ENCODE measurements at places on chromosomes 2 and 18. TPM values are rescaled to one million over a fixed set of nuclear protein-coding genes. Genes with fewer than 3 reads are reported as not detected.

GRCh38 chr2:9169349-9170107, 37.1 kb upstream of the ASAP2 start:
- no peaks in the 10 kb centered on the region for H3K4me1 ChIP-seq
- DNase-seq: no peak
- no peaks in the 10 kb centered on the region for H3K36me3 ChIP-seq
- no peaks in the 10 kb centered on the region for H3K27me3 ChIP-seq
- peak overlapping the region; percentile 58 for H3K27ac ChIP-seq

- H3K36me3 ChIP-seq: peaks cover 32% of the 10 kb centered on the region
- peaks cover 4% of the 10 kb centered on the region for H3K4me1 ChIP-seq
- H3K27me3 ChIP-seq: no peaks in the 10 kb centered on the region
- H3K4me3 ChIP-seq: no peak overlapping the region
These were observed 33.4 kb upstream of the GAREM2 start for GRCh38 chr2:26139269-26140183.

DNA sequence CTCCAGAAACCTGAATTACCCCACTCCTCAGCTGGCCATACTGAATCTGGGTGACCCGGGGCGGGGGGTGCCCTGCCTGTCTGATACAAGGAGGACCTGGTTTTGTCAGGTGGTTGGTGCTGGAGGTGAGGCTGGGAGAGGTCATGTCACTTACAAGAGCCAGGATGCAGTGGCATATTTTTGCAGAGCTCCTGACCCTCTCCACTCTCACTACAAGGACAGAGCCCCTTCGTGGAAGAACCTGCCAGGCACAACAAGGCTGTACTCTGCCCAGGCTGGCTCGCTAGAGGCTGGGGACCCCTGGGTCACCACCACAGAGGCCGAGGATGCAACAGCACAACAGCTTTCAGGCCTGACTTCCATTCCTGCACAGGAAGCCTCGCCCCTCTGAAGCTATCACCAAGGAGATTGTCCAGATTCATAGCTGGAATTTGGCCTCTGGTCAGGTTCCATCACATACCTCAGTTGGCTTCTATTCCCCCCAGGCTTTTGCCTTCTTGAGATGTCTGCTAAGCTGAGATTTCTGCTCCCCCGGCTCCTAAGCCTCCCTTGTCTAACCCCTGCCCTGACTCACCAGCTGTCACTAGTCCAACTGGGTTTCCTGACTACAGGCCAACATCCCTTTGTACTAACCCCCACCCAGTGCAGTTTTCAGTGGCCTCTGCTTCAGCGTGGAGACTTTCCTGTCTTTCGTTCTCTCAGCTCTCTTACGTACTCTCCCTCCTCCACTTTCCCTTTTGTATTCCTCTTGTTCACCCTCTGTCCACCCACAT, 132.5 kb upstream of the EPAS1 start:
- peak overlapping the region; percentile 0 for H3K27ac ChIP-seq
- no peak for DNase-seq
- peaks cover 19% of the 10 kb centered on the region for H3K4me1 ChIP-seq
- H3K27me3 ChIP-seq: no peaks in the 10 kb centered on the region
- H3K4me3 ChIP-seq: no peak overlapping the region
- peaks cover 52% of the 10 kb centered on the region for H3K36me3 ChIP-seq

- no peak overlapping the region for H3K4me3 ChIP-seq
- peak overlapping the region; percentile 47 for H3K27ac ChIP-seq
- H3K27me3 ChIP-seq: no peaks in the 10 kb centered on the region
- H3K36me3 ChIP-seq: no peaks in the 10 kb centered on the region
- H3K4me1 ChIP-seq: peaks cover 32% of the 10 kb centered on the region
These were observed 31.4 kb downstream of the ATOH8 start for GRCh38 chr2:85785027-85785822.

DNA sequence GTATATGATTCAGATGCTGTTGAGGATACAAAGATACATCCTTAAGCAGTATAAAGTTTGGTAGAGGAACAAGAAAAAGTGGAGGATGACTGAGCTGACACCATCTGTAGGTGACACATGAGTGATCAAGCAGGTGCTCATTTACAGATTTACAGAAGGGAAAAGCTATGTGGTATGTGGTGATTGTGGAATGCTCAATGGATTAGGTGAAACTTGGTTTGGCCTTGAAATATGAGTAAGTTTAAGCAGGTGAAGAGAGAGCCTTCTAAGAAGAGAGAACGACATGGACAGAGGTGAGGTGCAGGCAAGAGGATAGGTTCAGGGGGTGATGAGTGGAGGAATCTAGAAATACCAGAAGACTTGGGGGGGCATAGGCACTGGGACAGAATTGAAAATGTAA, 5.9 kb downstream of the ASXL3 start:
- no peaks in the 10 kb centered on the region for H3K4me1 ChIP-seq
- H3K4me3 ChIP-seq: no peak overlapping the region
- no peaks in the 10 kb centered on the region for H3K36me3 ChIP-seq
- DNase-seq: no peak
- no peak overlapping the region for H3K27ac ChIP-seq

The ANO7 gene
- 0.46 TPM for polyA plus RNA-seq

The FEV gene
- not detected for polyA plus RNA-seq

- DNase-seq: no peak
- no peak overlapping the region for H3K4me3 ChIP-seq
- peaks cover 10% of the 10 kb centered on the region for H3K4me1 ChIP-seq
These were observed 157.2 kb downstream of the DDX1 start for GRCh38 chr2:15748736-15749323.

DNA sequence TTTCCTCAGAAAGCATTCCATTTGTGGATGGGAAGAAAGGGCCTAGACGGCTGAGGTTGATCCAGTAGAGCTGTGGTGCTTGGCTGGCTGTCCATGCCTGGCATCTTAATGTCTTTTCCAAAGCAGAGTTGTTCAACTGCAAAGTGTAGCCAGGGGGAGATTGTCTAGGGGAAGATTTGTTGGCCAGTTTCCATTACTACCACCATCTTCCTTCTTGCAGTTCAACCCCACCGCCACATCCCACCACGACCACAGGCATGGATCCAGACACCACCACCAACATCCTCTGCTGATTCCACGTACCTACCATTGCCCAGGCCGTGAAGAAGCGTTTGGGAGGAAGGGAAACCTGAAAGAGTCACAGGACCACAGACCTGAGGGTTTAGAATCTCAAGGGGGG, 50.7 kb upstream of the HAAO start:
- no peak overlapping the region for H3K4me3 ChIP-seq
- H3K27me3 ChIP-seq: no peaks in the 10 kb centered on the region
- peak; percentile 19 for DNase-seq

The UGT1A10 gene
- not detected for polyA plus RNA-seq

GRCh38 chr18:11986061-11986460, 4.8 kb downstream of the IMPA2 start:
- peaks cover 11% of the 10 kb centered on the region for H3K4me1 ChIP-seq
- no peaks in the 10 kb centered on the region for H3K36me3 ChIP-seq
- DNase-seq: no peak
- H3K27me3 ChIP-seq: no peaks in the 10 kb centered on the region
- peak overlapping the region; percentile 75 for H3K27ac ChIP-seq
- H3K4me3 ChIP-seq: no peak overlapping the region

- no peaks in the 10 kb centered on the region for H3K27me3 ChIP-seq
- no peak overlapping the region for H3K27ac ChIP-seq
- peaks cover 8% of the 10 kb centered on the region for H3K4me1 ChIP-seq
These were observed 74.6 kb upstream of the ARL5A start for GRCh38 chr2:151902829-151903228.

GRCh38 chr2:216346781-216347180, 25.5 kb downstream of the MARCHF4 start:
- H3K36me3 ChIP-seq: no peaks in the 10 kb centered on the region
- no peak overlapping the region for H3K4me3 ChIP-seq
- no peaks in the 10 kb centered on the region for H3K27me3 ChIP-seq
- no peaks in the 10 kb centered on the region for H3K4me1 ChIP-seq
- DNase-seq: no peak

DNA sequence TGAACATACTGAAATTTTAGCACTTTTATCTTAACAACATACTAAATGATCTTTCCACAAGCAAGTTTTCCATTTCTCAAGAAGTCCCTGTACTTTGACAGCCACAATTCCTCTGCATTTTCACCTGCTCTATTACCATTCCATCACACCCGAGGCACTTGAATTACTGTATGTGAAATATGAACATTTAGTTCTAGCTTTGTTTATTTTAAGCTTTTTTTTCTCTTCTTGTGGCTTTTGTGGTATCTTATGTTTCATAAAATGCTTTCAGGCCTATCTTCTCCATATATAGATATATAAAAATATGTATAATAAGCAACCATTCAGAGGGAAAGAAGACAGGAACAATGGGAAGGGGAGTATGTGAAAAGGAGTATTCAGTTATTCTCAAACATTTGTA, 693.9 kb downstream of the SATB2 start:
- no peak for DNase-seq
- no peaks in the 10 kb centered on the region for H3K27me3 ChIP-seq
- H3K4me1 ChIP-seq: no peaks in the 10 kb centered on the region

The CHPF gene
- polyA plus RNA-seq: 4.8 TPM

The SKOR2 gene
- polyA plus RNA-seq: not detected

The SFTPB gene
- polyA plus RNA-seq: 0.59 TPM

- no peaks in the 10 kb centered on the region for H3K27me3 ChIP-seq
- no peak overlapping the region for H3K4me3 ChIP-seq
- no peak overlapping the region for H3K27ac ChIP-seq
- DNase-seq: peak; percentile 18
- H3K4me1 ChIP-seq: peaks cover 9% of the 10 kb centered on the region
- H3K36me3 ChIP-seq: no peaks in the 10 kb centered on the region
These were observed 1.5 kb downstream of the CIDEA start for GRCh38 chr18:12255626-12256026.

The ANKRD30BL gene
- 0.06 TPM for polyA plus RNA-seq

DNA sequence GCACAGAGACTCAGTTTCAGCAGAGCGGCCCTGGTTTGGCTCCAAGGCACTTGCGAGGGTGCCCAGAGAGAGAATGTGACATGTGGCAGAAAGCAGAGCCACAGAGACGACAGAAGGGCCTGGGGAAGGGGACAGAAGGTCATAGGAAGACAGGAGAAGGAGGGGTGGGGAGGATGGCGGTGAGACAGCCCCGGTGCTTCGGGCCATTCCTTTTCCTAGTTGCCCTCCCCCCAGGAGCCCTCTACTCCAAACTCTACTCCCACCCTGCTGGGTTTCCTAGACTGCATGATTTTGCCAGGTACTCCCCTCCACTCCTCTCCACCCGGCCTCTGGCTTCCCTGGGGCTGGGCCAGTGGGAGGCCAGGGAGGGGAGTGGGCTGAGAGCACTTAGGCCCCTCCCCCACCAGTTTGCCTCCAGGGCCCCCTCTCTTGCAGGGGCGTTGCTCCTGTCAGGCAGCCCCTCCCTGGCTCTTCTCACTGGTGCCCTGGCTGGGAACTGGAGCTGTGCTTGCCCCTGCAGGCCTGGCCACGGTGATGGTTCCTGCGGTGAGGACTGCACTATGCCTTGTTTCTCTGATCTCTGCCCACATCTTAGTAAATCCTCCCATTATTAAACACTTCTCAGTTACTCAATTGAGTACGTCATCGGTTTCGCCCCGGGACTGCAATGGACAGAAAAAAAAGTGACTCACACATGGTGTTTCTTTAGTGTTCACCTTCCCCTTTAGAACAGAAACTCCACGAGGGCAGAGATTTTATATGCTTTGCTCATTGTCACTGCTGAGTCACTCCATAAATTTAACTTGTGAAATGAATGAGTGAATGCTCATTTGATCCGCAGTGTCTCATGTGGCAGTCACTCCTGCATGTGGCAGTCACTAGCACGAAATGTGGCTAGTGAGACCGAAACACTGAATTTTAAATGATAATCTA, 58.7 kb upstream of the SP3 start:
- peak overlapping the region; percentile 95 for H3K27ac ChIP-seq
- DNase-seq: peak; percentile 86
- no peak overlapping the region for H3K4me3 ChIP-seq
- no peaks in the 10 kb centered on the region for H3K36me3 ChIP-seq

GRCh38 chr18:48345596-48345995, 63.6 kb downstream of the ZBTB7C start:
- H3K4me3 ChIP-seq: no peak overlapping the region
- H3K36me3 ChIP-seq: no peaks in the 10 kb centered on the region
- peak; percentile 58 for DNase-seq
- H3K4me1 ChIP-seq: no peaks in the 10 kb centered on the region
- no peak overlapping the region for H3K27ac ChIP-seq

DNA sequence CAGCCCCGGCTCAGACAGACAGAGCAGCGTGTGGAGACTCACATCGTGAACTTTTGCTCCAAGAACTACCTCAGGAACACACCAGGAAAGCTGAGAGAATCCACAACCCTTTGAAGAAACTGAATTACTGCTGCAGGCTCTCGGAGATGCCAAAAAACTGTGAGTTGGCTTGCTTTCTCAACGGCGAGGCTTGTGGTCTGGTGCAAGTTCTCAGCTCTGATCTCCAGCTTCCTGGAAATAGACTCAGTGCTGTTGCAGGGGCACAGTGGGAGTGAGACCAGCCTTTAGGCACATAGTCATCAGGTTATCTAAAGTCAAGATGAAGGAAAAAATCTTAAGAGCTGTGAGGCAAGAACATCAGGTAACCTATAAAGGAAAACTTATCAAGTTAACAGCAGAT, 273.7 kb upstream of the LRATD1 start:
- H3K27ac ChIP-seq: no peak overlapping the region
- no peaks in the 10 kb centered on the region for H3K4me1 ChIP-seq
- no peak for DNase-seq
- no peaks in the 10 kb centered on the region for H3K27me3 ChIP-seq

The ACVR1C gene
- polyA plus RNA-seq: 0.09 TPM

DNA sequence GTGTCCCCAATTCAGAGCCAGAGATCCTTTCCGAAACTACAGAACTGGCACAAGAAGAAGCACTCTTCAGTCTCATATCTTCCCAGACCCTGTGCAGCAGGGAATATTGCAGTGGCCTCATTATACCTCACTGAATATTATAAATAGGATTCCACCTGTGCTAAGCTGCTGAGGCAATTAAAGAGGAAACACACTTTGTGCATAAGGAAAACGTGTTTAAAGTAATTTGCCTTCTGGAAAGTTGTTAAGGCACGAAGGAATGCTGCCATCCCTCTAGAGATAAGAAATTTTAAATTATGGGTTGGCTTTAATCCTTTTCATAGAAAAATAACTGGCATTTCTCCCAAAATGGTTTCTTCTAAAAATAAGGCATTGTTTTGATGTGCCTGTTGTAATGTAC, 233.3 kb downstream of the RAB3GAP1 start:
- H3K27ac ChIP-seq: no peak overlapping the region
- no peak overlapping the region for H3K4me3 ChIP-seq
- H3K4me1 ChIP-seq: no peaks in the 10 kb centered on the region
- no peaks in the 10 kb centered on the region for H3K36me3 ChIP-seq

The LAMA1 gene
- polyA plus RNA-seq: 0.52 TPM

DNA sequence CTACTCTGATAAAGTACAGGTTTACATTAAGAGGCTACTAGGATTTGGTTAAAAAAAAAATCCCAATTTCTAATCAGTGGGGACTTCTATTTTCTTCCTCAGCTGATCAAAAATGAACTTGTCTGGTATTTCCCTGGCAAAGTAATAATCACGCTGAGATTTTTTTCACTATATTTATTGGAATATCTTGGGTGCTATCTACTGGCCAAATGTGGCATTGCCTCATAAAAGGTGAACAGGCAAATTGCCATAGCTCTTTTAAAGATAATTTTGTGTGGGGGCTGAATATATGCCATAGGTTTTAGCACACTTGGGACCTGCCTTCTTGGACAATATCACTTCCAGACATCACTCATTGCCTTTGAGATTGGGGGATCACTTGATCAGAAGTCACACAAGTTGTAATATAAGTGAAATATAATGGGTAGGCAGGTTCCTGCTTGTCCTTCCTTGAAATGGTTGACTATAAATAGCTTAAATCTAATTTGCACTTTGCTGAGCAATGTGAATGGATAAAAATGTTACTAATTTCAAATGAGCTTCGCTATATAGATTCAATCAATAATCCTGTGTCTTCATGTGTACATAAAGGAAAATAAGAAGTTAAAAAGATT, 7.0 kb upstream of the NXPH2 start:
- peaks cover under 1% of the 10 kb centered on the region for H3K27me3 ChIP-seq
- H3K36me3 ChIP-seq: no peaks in the 10 kb centered on the region
- DNase-seq: no peak
- no peaks in the 10 kb centered on the region for H3K4me1 ChIP-seq

Measured in spleen (tissue), 13 donors.